CD4-positive, alpha-beta T cell treated with Interleukin-4 for 1 hour (primary cell): ENCODE measurements at places on chromosomes 13 and 19.

- DNase-seq: no peak
These were observed 18.3 kb downstream of the ZNF536 start for GRCh38 chr19:30390356-30390988.

- no peak for DNase-seq
These were observed 322.9 kb downstream of the GPC6 start for GRCh38 chr13:93549326-93550005.

DNA sequence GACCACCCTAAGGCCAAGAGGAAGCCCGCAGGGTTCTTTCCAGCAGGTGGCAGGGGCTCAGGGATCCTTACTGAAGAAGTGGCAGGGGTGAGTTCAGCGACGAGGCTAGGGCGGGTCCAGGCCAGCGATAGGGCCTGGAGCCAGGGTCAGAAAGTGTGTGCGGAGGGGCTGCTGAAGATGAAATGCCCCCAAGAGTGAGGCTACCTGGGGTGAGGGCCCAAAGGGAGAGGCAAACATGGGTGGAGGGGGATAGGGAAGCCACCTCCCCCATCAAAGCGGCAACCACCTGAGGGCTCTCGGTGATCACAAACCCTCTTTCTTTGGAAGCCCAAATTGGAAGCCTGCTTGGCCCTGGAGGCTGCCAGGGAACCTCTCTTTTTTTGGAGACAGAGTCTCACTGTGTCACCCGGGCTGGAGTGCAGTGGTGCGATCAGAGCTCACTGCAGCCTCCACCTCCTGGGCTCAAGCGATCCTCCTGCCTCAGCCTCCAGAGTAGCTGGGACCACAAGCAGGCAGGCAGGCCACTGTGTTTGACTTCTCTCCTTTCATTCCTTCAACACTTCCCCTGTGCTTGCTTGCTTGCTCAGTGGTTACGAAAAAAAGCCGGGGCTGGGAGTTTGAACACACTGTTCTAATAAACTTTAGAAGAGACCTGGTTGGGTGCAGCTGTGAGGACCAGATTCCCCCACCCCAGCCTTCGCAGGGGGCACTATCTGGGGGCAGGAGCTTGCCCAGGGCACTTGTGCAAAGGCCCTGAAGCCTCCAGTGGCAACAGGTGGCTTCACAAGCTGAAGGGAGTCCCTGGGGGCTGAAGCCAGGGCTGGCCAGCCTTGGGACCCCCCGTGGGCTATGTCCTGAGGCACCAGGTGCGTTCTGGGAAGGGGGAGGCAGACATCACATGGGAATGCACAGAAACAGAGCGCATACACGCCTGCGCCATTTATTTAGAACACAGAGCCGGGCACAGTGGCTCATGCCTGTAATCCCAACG, 1.4 kb upstream of the ATP8B3 start:
- no peak for DNase-seq

DNA sequence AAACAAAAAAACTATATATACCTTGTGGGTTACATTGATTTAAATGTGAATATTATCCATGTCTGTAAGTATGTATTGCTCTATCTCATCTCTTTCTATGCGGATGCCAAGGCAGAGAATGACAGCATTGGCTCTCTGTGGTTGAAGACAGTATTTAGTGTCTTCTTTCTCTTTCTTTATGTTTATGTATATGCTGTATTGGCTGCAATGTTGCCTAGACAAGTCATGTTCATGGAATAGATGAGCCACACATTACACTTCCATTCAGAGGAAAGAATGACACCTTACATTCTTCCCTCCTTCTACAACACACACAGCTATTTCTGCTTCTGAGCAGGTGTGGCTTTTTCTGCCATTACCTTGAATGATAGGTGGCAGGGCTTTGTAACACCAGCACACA, 639.4 kb upstream of the MIR17HG start:
- DNase-seq: no peak

GRCh38 chr13:39485314-39485700, 117.7 kb downstream of the LHFPL6 start:
- no peak for DNase-seq

GRCh38 chr13:85538957-85539356, 260.3 kb downstream of the SLITRK6 start:
- DNase-seq: no peak

DNA sequence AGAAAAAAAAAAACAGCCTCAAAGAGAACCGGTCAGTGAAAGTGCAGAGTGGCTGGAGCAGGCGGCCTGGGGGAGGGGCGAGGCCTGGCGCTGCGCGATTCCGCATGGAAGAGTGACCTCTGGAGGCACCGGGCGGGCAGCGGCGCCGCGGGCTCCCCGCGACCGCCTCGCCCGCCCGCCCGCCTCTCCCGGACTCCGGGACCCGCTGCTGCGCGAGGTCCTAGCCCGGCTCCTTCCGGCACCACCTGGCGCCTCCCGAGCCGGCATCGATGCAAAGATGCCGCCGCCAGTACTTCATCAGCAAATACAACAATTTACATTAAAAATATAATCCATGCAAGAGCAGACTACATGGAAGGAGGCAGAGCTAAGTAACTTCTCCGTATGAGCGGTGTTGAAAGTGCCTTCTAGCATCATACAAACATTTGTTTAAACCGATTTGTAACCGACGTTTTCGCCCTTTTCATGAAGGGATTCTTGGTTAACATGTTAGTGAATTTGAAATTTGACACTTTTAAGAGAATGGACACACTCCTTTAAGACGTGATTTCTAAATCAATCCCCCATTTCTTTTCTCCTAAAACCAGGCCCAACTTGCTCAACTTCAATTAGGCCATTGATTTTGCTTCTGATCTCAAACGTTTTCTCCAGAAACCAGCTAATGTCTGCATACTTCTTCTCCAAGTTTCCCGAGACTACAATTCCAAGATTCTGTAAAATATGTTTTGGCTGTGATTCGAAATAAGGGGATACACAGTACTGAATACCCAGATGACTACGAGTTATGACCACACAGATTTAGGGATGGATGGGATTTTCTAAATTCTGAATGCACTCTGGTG, 2.1 kb downstream of the EFNB2 start:
- peak; percentile 13 for DNase-seq

DNA sequence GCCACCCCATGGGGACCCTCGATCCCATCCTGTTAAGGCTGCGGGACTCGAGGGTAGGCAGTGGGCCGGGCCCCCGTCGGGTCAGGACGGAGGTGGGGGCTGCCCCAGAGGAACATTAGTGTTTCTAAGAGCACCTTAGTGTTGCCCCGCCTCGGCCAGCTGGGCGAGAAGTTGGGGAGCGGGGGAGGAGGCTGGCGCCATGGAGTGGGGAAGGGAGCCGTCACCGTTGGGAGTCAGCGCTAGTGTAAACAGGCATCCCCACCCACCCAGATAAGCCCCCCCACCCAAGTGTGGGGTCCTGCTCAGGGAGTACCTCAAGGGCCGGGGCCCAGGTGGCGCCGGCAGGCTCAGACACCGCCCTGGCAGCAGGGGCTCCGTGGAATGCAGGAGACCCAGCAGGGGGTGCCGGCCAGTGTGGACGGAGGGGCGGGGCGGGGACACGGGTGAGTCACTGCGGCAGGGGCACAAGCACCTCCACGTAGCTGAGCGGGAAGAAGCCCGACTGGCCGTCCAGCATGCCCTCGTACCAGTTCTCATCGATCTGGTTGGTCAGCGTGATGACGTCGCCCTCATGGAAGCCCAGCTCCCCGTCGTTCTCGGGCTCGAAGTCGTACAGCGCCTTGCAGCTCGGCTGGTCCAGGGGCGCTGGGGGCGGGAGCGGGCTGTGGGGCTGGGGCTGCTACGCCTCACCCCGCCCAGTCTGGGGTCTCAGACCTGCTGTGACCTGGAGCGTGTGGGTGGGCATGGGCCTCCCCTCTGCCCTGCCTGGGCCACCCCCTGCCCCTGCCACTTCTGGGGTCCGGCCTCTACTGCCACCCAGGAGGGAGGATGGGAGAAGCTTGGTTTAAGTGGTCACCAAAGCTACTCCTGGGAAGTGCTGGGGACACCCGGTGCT, 18.0 kb downstream of the MPND start:
- DNase-seq: no peak
